Activated naive CD4-positive, alpha-beta T cell (primary cell): ENCODE measurements at places on chromosomes 1 and 21.

DNA sequence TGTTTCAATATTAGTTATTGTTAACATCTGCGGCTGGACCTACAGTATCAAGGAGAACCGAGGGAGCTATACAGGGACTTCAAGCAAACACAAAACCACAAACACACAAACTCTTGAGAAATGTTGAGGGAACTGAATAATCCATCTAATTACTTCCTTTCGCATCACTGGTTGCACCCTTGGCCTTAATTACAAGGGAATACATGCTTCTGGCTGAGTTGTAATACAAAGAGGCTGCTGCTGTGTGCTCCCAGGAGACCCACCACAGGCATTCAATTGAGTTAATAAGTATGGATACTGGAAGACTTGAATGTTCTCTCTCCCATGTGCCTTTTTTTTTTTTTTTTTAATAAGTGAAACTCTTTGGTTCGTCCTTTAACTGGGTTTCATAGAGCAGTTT is 16.8 kb upstream of the SMYD2 start:
- no peak for DNase-seq

- DNase-seq: no peak
Measured at GRCh38 chr21:46130831-46131587, 24.4 kb downstream of the FTCD start.

GRCh38 chr1:25567710-25568089 is 24.3 kb downstream of the LDLRAP1 start:
- DNase-seq: no peak

GRCh38 chr1:159591981-159592380 is 4.4 kb downstream of the APCS start:
- DNase-seq: no peak

DNA sequence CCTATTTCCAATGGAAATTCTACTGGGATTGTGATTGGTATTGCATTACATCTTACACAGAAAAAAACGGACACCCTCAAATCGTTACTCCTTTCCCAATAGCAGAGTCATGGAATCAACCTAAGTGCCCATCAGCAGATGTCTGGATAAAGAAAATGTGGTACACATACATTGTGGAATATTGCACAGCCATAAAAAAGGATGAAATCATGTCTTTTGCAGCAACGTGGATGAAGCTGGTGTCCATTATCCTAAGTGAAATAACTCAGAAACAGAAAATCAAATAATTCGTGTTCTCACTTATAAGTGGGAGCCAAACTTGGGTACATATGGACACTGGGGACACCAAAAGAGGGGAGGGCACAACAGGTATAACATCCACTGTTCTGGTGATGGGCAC is 14.3 kb downstream of the HMGN1 start:
- no peak for DNase-seq

GRCh38 chr1:43123031-43123430 is 49.1 kb downstream of the EBNA1BP2 start:
- no peak for DNase-seq

- DNase-seq: no peak
Measured at GRCh38 chr1:167430849-167431242, 87.5 kb downstream of the CD247 start.

GRCh38 chr1:97668945-97669344 is 251.9 kb downstream of the DPYD start:
- no peak for DNase-seq

- DNase-seq: no peak
Measured at GRCh38 chr1:205763980-205764379, 11.3 kb downstream of the RAB29 start.

- DNase-seq: no peak
Measured at GRCh38 chr1:31198600-31198999, 41.1 kb downstream of the NKAIN1 start.

DNA sequence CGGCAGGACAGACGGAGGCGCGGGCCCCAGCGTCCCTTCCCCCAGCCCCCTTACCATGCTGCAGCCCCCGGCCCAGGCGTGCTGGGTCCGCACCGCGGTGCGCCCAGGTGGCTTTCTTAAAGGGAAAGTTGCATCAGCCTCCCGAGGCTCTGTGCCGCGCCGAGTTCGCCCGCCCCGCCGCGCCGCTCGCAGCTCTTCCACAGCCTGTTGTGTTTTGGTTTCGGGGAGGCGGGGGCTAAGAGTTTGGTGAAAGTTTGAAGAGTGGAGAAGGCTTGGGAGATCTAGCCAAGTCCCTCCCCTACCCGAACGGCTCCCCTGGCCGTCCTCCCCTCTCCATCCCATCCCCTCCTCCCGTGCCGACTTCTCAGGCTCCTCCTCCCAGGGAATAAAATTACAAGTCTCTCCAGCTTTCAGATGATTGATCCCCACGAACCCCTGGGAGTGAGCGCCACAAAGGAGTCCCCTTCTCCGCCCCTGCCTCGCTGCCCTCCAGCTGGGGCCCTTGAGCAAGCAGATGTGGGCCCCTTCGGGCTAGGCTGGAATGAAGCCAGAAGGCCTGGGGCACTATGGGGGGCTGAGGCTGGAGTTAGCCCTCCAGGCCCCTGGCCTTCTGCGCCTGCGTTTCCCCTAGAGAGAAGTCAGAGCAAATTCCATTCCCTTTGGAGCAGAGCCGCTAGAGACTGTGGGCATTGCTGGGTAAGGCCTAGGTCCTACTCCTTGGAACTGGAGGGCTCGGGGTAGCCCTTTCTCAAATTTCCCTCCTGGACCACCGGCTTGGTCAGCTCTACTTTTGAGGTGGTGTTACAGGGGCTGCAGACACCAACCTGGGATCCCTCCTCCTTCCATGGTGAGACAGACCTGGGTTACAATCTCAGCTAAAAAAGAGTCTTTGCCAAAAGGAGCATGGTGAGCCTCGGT is at the start of gene SLC6A9:
SLC6A9 (minus strand) TSS at position 211 of the 918 bp plus-strand sequence. CDS start 7,185 bp downstream, outside the sequence.
- peak; percentile 31 for DNase-seq
